Kidney glomerular epithelial cell (primary cell): ENCODE measurements at places on chromosomes 1 and 21.

DNA sequence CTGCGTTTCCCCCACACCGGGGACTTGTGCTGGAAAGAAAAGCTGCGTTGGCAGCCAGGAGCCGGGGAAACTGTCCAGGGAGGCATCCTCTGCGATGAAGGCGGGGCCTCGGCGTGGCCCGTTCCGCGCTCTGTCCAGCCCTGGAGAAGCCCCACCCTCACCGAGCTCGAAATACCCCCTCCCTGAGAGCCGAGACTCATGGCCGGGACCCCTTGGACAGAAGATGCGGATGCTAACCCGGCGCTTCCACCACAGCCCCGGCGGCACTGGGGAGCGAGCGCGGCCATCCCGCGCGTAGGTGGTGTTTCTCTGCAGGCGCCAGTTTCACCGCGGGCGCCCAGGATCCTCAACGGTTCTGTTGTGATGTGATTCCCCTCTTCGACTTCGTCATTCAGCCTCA is 31.6 kb downstream of the PDE9A start:
- no peak for DNase-seq

DNA sequence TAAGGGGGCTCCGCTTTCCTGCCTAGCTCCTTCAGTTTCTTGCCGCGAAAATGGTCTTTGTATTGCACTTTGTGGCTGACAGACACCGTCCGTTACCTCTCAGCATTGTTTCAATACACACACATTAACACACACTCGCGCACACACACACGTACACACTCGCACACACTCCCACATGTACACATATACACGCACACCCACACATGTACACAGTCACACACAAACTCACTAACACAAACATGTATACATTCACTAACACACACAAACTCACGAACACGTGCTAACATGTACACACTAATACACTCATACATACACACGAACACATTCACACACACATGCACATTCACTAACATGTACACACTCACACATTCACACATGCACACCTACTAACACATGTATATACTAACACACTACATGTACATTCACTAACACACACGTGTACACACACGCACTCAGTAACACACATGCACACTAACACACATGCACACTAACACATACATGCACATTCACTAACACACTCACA is 48.9 kb downstream of the PSMG1 start:
- no peak for DNase-seq

DNA sequence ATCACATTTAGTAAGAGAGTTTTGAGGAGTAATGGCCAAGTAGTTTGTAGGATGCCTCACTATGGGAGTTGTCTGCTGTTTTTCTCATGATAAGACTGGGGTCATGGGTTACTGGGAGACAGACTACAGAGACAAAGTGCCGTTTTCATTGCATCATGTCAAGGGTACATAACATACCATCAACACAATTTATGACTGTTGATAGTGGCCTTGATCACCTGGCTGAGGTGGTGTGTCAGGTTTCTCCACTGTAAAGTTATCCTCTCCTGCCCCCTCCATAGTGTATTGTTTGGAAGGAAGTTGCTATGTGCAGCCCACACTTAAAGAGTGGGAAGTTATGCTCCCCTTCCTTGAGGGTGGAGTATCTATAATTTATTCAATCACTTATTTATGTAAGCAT is 263.5 kb upstream of the POU3F1 start:
- DNase-seq: no peak

- no peak for DNase-seq
Observed at GRCh38 chr1:227919906-227920305, 27.8 kb downstream of the WNT9A start.

DNA sequence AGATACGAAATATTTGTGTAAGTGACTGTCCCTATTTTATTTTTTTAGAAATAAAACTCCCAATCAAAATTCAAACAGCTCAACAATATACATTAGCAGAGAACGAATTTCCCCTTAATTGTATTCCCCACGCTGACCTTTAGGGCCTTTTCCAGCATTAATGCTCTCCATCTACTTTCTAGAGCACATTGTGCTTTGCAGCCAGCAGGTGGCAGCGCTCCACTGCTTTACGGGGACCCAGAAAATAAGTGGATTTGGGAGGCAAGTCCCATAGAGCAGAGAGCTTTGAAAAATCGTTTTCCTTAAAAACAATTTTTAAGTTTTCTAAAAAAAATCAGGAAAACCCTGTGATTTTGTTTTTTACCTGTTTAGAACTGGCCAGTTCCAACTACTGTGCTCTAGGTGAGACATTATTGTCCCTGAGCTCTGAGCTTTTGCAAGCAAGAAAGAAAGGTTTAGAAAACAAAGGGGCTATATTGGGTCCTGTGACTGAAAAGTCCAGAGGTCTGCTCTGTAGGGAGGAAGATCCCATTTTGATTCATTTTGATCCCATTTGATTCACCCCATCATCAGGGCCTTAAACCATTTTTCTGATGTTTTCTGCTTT is 144.4 kb upstream of the ZNF644 start:
- DNase-seq: peak; percentile 53

DNA sequence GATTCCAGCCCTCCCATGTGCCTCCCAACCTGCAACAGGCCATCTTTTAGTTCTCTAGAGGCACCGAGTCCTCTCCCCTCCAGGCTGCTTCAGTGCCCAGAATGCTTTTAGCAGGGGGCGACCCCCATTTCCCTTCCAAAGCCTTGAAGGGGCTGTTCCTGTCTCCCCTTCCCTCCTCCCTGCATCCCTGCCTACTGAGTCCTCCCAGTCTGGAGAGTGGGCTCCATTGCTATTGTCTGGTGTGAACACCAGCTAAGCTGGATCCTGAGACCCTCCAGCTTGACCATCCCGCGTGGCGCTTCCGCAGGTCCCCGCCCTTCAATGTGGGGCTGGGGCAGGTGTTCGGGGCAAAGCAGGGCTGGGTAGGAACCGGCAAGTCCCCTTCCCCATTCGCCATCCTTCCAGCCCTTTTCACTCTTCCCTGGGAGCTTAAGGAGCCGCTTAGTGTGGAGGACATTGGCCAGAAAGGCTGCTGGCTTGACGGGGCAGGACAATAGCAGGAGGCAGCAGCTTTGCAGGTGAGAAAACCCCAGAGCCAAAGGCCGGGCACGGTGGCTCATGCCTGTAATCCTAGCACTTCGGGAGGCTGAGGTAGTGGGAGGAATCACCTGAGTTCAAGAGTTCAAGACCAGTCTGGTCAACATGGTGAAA is 32.2 kb downstream of the PADI6 start:
- no peak for DNase-seq

DNA sequence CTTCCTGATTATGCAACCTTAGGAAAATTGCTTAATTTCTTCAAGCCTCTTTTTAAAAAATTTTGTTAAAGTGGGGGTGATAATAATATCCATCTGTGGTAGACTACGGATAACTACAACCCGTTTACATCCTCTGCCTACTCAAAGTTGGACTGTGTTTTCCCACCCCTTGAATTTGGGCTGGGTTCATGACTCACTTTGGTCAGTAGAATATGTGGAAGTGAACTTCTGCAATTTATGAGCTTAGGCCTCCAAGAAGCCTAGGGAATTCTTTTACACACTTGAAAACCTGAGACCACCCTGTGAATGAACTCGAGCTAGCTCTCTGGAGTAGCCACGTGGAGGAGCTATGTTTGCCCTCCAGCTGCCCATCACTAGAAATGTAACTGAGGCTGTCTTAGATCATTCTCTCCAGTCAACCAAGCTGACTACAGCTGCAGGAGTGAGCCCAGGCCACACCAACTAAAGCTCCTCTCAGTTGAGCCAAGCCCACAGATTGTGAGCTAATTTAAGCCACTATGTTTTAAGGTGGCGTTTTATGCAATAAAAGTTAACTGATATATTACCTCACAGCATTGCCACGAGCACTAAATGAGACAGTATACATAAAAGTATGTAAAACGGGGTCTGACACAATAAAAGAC is 29.6 kb upstream of the CACHD1 start:
- no peak for DNase-seq

- peak; percentile 33 for DNase-seq
Observed at GRCh38 chr1:235953801-235954200, 87.1 kb upstream of the LYST start.
